ENCODE measurements at places on chromosomes 11 and 22.

- no peak for DNase-seq
Observed at GRCh38 chr11:102194257-102194656, 84.0 kb downstream of the YAP1 start.

- DNase-seq: no peak
Observed at GRCh38 chr11:68317147-68317785, 4.9 kb downstream of the LRP5 start.

GRCh38 chr11:26278354-26278753, 53.6 kb upstream of the ANO3 start:
- DNase-seq: no peak

DNA sequence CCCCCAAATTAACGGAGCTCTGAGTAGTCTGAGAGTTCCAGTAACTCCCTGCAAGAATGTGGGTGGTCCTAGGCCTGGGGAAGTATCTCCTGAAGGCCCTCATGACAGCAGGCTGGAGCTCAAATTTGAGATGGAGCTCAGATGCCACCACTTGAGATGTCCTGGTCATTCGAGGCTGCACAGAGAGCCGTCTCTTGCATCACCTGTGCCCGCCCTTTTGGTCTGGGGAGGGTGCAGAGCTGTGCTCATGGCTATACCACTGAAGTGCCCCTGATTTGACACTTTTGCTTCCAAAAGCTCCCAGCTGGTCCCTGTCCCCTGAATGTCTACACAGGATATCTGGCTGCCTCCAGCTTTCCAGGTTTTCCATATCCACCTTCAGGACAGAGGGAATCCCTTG, 214.0 kb upstream of the B3GAT1 start:
- DNase-seq: no peak

- no peak for DNase-seq
Observed at GRCh38 chr11:41982975-41983374, 523.5 kb upstream of the LRRC4C start.

- no peak for DNase-seq
Observed at GRCh38 chr11:37811349-37811748, 1213.3 kb upstream of the RAG2 start.

DNA sequence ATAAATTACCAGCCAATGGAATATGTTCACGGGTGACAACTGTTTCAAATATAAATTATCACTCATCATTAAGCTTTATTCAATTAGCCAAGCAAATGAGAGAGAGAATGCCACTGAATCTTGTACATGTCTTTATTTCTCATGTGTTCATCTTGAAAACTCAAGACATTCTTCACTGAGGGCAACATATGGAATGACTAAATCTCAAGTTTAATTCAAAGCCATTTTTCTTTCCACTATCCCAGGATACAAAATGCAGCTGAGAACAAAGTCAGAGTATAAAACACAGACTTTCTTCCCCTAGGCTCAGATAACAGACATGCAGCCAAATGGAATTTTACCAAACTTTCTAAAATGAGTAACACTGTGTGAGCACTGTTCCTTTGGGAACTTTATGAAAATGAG, 12.1 kb upstream of the BBOX1 start:
- DNase-seq: no peak

Measured in stimulated activated CD4-positive, alpha-beta T cell treated with anti-CD3 and anti-CD28 coated beads, Interleukin-15, amount 100 ng/mL, for 48 hours (primary cell).